ENCODE measurements at places on chromosomes 7 and 10.

DNA sequence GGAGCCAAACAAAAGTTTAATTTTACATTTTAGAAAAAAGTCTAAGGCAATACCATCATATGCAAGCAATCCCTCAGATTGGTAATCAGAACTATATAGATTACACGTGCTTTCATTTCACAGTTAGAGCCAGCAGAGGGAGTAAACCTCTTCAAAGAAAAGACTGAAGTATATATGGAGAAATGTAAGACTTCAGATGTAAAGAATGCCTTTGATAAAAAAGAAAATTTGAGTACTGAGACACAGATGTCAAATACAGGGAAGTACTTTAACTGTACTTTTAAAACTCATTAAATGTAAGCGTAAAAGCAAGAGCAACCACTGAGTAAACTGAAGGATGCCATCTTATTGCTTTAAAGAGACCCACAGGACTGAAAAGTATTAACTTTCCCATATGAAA, 101.4 kb upstream of the FAM133B start:
- no peak for DNase-seq

DNA sequence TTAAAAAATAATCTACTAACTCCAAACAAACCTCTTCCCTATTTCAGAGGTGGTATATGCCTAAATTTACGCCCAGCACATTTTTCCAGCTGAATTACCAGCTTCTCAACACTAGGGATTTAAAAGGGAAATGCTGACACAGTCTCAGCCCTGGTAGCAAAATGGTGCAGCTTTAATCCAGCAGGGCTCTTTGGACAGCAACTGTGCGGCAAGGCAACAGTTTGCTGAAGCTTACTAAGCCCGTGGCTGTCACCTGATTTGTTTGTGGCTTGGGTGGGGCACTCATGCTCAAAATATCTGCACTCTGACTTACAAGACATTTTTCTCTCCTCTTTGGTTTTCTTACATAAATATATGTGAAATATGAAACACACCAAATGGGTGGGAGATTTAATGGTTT, 206.7 kb downstream of the POU6F2 start:
- DNase-seq, result no peak

DNA sequence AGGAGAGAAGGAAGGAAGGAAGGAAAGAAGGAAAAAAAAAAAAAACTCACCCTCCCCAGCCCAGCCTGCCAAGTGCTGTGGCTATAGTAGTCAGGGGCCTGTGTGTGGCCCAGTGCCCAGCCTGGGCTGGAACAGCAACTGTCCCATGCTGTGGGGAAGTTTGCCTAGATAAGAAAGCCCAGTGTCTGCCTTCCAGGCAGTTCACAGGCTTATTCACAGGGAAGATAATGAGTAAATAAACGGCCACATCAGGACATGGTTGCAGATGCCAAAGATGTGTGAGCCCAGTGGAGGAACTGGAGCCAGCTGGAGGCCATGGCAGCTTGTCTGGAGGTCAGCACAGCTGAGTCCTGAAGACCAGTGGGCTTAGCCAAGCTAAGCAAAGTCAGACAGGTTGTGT, 132.4 kb upstream of the FOXK1 start:
- no peak for DNase-seq

- DNase-seq, result no peak
Measured at GRCh38 chr10:115295213-115295805, 202.1 kb downstream of the ATRNL1 start.

- DNase-seq, result no peak
Measured at GRCh38 chr10:70093335-70093944, 39.2 kb downstream of the AIFM2 start.

GRCh38 chr7:50095634-50096033, 2.6 kb upstream of the ZPBP start:
- no peak for DNase-seq

DNA sequence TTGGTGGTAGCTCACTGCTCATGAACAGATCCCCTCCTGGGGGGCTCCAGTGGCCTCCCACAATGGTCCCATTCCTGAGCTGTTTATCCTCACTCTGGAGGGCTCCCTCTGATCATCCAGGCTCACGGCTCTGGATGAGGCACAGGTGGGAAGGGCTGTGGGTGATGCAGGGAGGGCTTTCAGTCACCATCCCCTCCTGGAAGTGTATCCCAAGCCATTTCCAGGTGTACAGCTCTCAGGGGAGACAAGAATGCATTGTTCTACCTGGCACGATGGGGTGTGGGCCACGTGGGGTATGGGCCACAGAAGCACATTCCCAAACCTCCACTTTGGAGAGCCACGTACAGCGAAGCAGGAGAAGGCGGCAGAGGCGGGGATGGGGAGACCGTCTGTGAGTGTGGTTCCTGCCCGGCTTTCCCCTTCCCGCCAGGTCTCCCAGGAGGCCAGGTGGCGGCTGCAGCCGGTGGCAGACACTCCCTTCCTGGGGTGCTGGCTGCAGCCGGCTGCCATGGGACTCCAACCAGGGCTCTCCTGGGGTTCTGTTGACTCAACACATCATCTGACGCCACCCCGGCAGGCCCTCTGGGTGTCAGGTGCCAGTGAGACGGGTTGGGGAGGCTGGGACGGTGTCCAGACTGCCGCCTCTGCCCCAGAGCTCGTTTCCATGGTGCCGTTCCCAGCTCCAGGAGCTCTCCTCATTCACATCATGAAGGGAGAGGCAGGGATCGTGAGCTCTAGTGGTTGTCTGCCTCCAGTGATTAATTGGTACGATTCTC, 169.7 kb upstream of the RHEB start:
- no peak for DNase-seq

DNA sequence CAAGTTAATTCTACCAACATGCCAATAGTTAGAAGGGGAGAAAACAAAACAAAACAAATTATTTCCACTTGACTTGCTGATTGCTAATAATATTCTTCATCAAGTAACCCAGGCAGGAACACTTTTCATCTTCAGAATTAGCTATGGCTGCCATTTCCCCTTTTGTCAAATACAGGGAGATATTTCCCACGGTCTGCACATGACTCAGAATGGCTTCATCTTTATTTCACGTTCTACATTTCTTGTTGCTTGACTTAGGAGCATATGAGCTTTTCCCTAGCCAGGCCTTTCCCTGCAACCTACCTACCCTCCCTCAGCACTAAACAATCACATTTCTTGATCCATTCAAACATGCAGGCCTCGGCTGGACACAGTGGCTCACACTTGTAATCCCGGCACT, 6.5 kb downstream of the CPVL start:
- DNase-seq, result no peak

DNA sequence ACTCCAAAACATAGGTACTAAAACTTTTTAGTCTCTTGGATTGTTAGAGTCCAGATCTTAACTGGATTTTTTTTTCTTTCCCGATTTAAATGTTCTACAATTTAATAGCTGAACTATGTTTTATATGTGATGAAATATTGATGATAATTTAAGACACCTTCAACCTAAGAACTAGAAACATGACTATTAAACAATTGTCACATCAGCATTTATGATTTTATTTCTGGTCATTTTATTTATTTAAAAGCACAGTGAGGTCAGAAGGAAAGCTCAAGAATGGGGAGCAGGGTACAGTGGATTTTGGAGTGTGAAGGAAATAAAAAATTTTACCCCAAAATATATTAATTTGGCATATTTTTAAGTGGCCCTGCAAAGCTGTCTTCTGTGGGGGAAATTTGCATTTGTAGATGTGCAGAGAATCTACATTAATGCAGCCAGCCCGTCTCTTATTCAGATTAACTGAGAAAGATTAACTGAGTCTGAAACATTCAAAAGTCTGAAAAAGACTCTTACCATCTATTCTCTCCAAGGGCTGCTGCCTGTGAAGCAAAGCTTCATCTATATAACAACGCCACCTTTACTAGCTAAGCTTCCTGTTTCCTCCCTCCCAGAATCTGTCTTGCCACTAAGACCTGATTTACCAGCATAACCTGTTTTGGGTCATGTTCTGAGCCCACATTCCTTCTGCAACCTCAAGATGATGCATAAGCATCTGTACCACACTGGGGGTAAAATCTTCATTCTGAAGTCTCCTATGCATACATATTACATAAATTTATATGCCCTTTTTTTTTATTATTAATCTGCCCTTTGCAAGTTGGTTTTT, 86.4 kb downstream of the TMEM106B start:
- no peak for DNase-seq

GRCh38 chr10:17910125-17910789, 41.5 kb upstream of the SLC39A12 start:
- DNase-seq, result no peak

GRCh38 chr7:84251277-84251781, 56.7 kb upstream of the SEMA3A start:
- DNase-seq, result no peak

DNA sequence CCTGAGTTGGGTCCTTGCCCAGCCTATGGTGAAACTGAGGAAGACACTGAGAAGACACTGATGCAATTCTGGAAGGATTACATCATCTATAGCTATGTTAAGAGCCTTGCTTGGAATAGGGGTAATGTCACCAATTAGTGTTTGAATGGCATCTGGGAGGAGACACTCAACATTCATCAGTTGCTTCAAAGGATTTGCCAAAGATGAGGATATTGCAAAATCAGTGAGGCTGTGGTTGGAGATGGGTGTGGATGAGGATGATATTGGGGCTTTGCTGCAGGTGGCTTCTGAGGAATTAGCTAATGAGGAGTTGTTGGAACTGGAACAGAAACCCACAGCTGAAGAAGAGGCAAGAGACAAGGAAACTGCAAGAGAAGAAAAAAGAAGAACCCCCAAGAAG, 146.7 kb upstream of the SP4 start:
- DNase-seq, result no peak

DNA sequence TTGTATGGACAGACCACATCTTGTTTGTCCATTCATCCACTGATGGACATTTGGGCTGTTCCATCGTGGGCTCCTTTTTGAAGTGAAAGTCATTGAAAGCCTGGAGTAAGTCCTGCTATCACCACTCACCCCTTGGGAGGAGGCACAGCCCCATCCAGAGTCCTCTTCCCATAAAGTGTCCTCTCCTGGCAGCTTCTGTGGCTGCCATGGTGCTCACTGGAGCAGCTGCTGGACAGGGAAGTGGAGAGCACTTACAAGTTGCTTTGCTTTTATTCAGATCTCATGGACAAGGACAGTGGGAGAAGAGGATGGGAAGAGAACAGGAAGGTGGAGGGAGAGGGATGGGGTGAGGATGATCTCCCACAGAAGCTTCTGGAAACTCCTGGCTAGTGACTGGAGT, 18.5 kb upstream of the EIF5AL1 start:
- no peak for DNase-seq

DNA sequence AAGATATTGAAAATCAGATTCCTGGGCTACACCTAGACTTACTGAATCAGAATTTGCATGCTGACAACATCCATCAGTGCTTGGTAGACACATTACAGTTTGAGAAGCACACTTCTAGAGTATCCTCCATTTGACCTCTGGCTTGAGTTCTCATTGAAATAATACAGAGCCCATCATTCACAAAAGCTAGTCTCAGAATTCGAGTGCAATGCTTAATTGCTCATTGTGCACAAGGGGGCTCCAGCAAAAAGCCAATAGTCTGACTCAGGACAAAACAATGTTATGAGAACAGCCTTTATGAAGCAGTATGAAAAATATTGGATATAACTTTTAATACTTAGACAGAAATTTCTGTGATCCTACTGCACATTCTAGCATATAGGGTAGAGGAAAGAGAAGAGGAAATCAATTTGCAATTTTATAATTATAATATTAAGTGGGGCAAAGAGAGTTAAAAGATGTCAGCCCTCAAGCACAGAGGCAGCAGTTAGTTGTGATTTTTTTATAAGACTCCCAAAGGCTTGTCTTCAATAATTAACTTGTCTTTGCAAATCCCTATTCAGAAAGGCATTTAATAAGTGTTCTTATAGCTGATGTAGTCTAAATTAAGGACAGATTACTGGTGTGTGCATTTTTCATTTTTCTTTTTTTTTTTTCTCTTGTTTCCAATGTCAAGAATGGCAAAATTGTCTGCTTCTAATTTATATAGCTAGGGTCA, 105.8 kb upstream of the ANK3 start:
- DNase-seq, result no peak

- no peak for DNase-seq
Measured at GRCh38 chr7:30053068-30053467, 24.9 kb downstream of the PLEKHA8 start.

- no peak for DNase-seq
Measured at GRCh38 chr10:23432639-23433038, 6.2 kb upstream of the OTUD1 start.

DNA sequence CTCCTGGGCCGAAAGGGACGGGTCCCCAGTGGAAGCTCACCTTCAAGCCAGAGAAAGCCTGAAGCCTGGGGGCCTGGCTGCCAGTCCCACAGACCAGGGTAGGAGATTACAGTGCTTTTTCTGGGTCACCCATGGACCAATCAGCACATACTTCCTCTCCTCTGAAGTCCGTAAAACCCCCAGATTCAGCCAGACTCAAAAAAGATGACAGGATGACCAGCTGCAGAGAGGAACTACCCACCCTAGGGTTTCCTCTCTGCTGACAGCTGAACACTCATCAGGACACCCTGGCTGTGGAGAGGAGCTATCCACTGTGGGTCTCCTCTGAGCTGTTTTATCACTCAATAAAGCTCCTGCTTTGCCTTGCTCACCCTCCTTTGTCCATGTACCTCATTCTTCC, 78.0 kb downstream of the SAMD9 start:
- no peak for DNase-seq

DNA sequence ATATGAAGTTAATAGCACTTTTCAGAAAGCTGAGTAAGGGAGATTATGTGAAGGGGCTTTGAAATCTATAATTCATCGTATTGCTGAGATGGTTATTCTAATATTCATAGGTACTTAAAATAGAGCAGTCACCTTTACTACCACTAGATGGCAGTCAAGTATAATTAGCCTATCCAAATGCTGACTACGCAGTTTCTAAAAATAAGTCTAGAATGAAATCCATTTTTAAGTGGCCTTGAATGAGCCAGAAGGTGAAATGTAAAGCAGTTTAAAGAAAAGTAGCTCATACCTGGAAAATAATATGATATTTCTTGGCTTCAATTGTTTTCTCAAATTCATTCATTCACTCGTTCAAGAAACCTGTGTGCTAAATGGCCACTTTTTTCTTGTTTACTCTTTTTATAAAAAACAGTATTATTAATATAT, 1277.1 kb downstream of the GATA3 start:
- DNase-seq, result no peak

- no peak for DNase-seq
Measured at GRCh38 chr7:155754165-155754564, 58.1 kb downstream of the SHH start.

DNA sequence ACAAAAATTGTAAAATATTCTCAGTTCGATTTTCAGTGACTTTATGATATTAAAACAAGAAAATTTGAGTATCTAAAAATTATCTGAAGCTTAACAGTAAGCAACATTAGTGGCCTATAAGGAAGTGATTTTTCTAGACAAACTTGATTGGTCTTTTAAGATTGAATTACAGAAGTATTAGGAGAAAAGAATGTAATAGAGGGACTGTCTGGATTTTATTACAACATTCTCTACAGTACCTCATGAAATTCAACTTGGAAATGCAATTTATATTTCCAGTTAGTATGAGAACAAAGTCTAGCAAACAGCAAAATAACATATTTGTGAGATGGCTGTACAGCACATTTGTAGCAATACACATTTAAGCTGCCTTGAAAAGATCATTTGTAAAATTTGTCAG, 18.8 kb downstream of the REEP3 start:
- no peak for DNase-seq

Measured in stimulated activated CD8-positive, alpha-beta memory T cell treated with anti-CD3 and anti-CD28 coated beads, Interleukin-7, amount 100 ng/mL, for 1 hour (primary cell).